ENCODE measurements at places on chromosomes 1 and 21. TPM values are rescaled to one million over a fixed set of nuclear protein-coding genes. Genes with fewer than 3 reads are reported as not detected.

S100A8 gene
- not detected for total RNA-seq

SH2D1B gene
- not detected for total RNA-seq

DOP1B gene
- total RNA-seq = 1.8 TPM

RXFP4 gene
- not detected for total RNA-seq

LRRC53 gene
- total RNA-seq = not detected

CYP2J2 gene
- total RNA-seq = under 0.01 TPM

PKLR gene
- total RNA-seq = not detected

PWP2 gene
- 1.4 TPM for total RNA-seq

GLRX2 gene
- 15.2 TPM for total RNA-seq

MRPS14 gene
- total RNA-seq = 29.3 TPM

RBM15 gene
- total RNA-seq = 27.6 TPM

C1orf94 gene
- not detected for total RNA-seq

FAM177B gene
- total RNA-seq = not detected

SPRR1B gene
- not detected for total RNA-seq

TPTE gene
- not detected for total RNA-seq

DENND2C gene
- 1.4 TPM for total RNA-seq

PRAMEF7 gene
- total RNA-seq = not detected

IL12RB2 gene
- total RNA-seq = not detected

PLPP3 gene
- 280 TPM for total RNA-seq

RHOU gene
- 14.8 TPM for total RNA-seq

ACKR1 gene
- not detected for total RNA-seq

TENT5C gene
- total RNA-seq = 9.0 TPM

AHDC1 gene
- 2.1 TPM for total RNA-seq

CA6 gene
- total RNA-seq = not detected

TSACC gene
- total RNA-seq = not detected

TRIM45 gene
- 1.7 TPM for total RNA-seq

OLIG2 gene
- total RNA-seq = not detected

ARMH1 gene
- 0.71 TPM for total RNA-seq

TBX19 gene
- total RNA-seq = 0.43 TPM
